ENCODE measurements at places on chromosomes 12 and 14.

DNA sequence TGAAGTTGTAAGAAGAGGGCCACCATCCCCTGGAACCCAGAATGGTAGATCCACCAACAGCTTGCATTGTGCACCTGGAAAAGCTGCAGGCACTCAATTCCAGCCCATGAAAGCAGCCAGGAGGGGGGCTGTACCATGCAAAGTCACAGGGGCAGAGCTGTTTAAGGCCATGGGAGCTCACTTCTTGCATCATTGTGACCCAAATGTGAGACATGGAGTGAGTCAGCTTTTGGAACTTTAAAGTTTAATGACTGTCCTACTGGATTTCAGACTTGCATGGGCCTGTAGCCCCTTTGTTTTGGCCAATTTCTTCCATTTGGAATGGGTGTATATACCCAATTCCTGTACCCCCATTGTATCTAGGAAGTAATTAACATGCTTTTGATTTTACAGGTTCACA, 50.8 kb downstream of the SLC16A7 start:
- H3K36me3 ChIP-seq, result no peaks in the 10 kb centered on the region
- H3K4me1 ChIP-seq, result no peaks in the 10 kb centered on the region
- no peak overlapping the region for H3K27ac ChIP-seq
- no peak overlapping the region for H3K4me3 ChIP-seq

- no peaks in the 10 kb centered on the region for H3K27me3 ChIP-seq
- no peaks in the 10 kb centered on the region for H3K4me1 ChIP-seq
- no peaks in the 10 kb centered on the region for H3K36me3 ChIP-seq
These were observed 295.0 kb downstream of the RMST start for GRCh38 chr12:97757481-97758193.

GRCh38 chr14:99930420-99931274, 134.6 kb upstream of the EVL start:
- no peaks in the 10 kb centered on the region for H3K27me3 ChIP-seq
- no peaks in the 10 kb centered on the region for H3K4me1 ChIP-seq
- DNase-seq, result no peak
- no peaks in the 10 kb centered on the region for H3K36me3 ChIP-seq
- no peak overlapping the region for H3K27ac ChIP-seq

GRCh38 chr14:105918496-105919262, 392.3 kb downstream of the TMEM121 start:
- H3K36me3 ChIP-seq, result no peaks in the 10 kb centered on the region
- H3K27ac ChIP-seq, result no peak overlapping the region
- no peaks in the 10 kb centered on the region for H3K27me3 ChIP-seq
- H3K4me1 ChIP-seq, result no peaks in the 10 kb centered on the region
- H3K4me3 ChIP-seq, result no peak overlapping the region

GRCh38 chr12:51814311-51815088, 34.0 kb downstream of the FIGNL2 start:
- no peaks in the 10 kb centered on the region for H3K36me3 ChIP-seq
- peak overlapping the region; percentile 61 for H3K4me3 ChIP-seq
- no peaks in the 10 kb centered on the region for H3K4me1 ChIP-seq

- no peaks in the 10 kb centered on the region for H3K4me1 ChIP-seq
- DNase-seq, result no peak
- no peaks in the 10 kb centered on the region for H3K27me3 ChIP-seq
- no peak overlapping the region for H3K27ac ChIP-seq
These were observed 30.1 kb upstream of the TSPAN11 start for GRCh38 chr12:30896461-30896860.

DNA sequence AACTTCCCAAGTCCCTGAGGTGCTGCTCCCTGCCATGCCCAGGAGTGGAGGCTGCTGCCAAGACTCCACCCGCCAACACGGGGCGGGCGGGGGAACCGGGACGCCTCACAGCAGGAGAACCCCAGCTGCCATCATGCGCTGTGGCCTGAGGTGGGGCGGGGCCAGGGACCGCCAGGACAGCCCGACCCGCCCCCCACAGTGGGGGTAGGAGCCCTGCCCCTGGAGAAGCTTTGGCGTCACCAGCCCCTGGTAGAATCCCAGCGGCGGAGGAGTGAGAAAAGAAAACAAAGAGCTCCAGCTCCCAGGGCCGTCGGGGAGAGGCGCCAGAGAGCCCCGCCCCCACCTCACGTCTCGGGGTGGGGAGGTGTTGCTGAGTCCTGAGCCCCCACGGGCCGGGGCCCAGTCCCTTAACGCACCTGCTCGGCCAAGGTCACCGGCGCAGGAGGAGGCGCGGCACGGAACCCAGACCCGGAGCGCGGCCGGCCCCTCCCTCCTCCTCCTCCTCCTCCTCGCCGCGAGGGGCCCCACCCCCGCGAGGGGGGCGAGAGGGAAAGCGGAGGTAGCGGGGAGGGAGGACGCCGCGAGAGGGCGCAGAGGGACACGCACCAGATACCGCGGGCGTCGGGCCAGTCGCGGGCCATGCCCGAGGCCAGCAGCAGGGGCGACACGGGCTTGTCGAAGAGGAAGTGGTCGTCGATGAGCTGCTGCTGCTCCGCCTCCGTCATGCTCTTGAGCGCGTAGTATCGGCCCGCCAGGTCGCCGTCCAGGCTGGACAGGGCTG, 1.8 kb downstream of the CKB start:
- no peaks in the 10 kb centered on the region for H3K4me1 ChIP-seq
- peak overlapping the region; percentile 54 for H3K4me3 ChIP-seq
- no peaks in the 10 kb centered on the region for H3K36me3 ChIP-seq
- H3K27ac ChIP-seq, result peak overlapping the region; percentile 73
- H3K27me3 ChIP-seq, result no peaks in the 10 kb centered on the region
- peak; percentile 70 for DNase-seq

DNA sequence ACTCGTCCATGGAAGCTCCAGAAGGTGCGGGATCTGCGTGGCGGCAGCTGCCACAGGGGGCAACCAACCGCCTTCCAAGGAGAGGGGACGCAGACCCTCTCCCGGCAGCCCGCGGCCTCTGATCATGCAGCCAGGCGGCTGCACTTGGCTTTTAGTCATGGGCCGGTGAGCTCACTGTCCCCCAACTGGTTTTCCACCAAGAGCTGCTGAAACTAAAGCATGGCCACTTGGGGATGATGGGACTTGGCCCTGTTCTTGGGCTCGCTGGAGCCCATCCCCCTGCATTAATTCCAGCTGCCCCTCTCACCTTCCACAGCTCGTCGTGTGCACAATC, 39.1 kb downstream of the CCDC85C start:
- no peak overlapping the region for H3K4me3 ChIP-seq
- H3K4me1 ChIP-seq, result peaks cover 21% of the 10 kb centered on the region
- no peaks in the 10 kb centered on the region for H3K27me3 ChIP-seq
- H3K27ac ChIP-seq, result peak overlapping the region; percentile 67

- no peaks in the 10 kb centered on the region for H3K4me1 ChIP-seq
- no peaks in the 10 kb centered on the region for H3K27me3 ChIP-seq
- H3K4me3 ChIP-seq, result no peak overlapping the region
- H3K36me3 ChIP-seq, result no peaks in the 10 kb centered on the region
These were observed 5.4 kb downstream of the UBR7 start for GRCh38 chr14:93212432-93212831.

- H3K4me1 ChIP-seq, result no peaks in the 10 kb centered on the region
- no peaks in the 10 kb centered on the region for H3K36me3 ChIP-seq
- H3K27me3 ChIP-seq, result no peaks in the 10 kb centered on the region
- H3K27ac ChIP-seq, result no peak overlapping the region
- H3K4me3 ChIP-seq, result no peak overlapping the region
These were observed 55.9 kb downstream of the AACS start for GRCh38 chr12:125121106-125121505.

DNA sequence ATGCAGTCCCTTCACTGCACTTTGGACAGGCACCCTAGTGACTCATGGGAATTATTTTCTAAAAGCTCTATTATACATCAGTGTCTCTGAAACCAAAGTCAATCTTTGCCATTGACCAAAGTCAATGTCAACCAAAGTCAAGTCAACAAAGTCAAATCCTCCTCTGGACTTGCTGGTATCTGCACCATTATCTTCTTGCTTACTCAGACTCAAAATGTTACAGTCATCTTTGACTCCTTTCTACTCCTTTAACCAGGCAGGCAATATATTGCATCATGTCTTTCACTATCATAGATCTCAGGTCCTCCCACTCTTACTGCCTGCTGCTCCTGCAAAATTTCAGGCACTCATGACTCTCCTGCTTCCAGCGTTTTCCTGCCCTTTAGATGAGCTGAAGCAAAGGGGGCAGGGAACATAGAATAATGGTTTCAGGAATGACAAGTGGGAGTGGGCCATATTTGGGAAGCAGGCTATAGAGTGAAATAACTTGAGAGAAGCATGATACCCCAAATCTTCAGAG, 39.2 kb downstream of the IGF1 start:
- DNase-seq, result no peak
- H3K36me3 ChIP-seq, result no peaks in the 10 kb centered on the region
- H3K4me1 ChIP-seq, result peaks cover 3% of the 10 kb centered on the region
- no peak overlapping the region for H3K27ac ChIP-seq
- H3K27me3 ChIP-seq, result no peaks in the 10 kb centered on the region

DNA sequence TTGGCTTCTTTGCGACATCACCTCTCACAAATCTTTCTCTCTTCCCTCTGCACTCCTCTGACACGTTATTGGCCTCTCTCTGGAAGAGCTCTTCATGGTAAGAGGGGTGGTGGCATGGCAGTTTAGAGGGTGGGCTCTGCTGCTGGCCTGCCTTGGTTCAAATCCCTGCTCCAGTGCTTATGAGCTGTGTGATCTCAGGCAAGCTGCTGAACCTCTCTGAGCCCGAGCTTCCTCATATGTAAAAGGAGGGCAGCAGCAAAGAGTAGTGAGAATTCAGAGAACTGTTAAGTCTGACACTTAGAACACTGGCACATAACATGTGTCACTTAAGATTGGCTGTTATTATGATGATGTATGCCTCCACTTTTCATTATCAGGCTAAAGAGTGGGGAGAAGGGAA, 118.3 kb downstream of the RBM19 start:
- no peaks in the 10 kb centered on the region for H3K4me1 ChIP-seq
- H3K27me3 ChIP-seq, result no peaks in the 10 kb centered on the region
- no peak overlapping the region for H3K27ac ChIP-seq
- no peak overlapping the region for H3K4me3 ChIP-seq
- DNase-seq, result no peak
